ENCODE measurements at places on chromosomes 6 and 20.
A peak's percentile ranks its signal among the peaks of the same experiment; 100 is the strongest.

- no peak for DNase-seq
Measured at GRCh38 chr6:38436726-38437465, 202.8 kb downstream of the BTBD9 start.

DNA sequence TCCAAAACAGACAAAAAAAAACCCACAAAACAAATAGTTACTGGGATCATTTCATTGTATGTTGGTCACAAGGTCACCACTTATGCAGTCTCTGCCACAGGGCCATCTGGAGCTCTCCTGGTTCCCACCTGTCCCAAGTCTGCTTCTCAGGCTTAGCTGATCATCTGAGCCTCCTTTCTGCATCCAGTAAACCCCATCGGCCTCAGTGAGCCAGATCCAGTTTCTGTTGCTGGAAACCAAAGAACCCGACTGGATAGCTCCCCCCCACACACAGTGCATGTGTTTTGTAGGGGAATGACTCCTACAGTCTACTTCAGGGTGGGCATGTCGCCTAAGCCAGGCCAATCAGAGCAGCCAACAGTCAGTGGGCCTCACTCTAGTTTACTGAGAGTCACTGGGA is 233.3 kb downstream of the PREX1 start:
- no peak for DNase-seq

- no peak for DNase-seq
Measured at GRCh38 chr6:143185288-143185687, 124.6 kb downstream of the AIG1 start.

DNA sequence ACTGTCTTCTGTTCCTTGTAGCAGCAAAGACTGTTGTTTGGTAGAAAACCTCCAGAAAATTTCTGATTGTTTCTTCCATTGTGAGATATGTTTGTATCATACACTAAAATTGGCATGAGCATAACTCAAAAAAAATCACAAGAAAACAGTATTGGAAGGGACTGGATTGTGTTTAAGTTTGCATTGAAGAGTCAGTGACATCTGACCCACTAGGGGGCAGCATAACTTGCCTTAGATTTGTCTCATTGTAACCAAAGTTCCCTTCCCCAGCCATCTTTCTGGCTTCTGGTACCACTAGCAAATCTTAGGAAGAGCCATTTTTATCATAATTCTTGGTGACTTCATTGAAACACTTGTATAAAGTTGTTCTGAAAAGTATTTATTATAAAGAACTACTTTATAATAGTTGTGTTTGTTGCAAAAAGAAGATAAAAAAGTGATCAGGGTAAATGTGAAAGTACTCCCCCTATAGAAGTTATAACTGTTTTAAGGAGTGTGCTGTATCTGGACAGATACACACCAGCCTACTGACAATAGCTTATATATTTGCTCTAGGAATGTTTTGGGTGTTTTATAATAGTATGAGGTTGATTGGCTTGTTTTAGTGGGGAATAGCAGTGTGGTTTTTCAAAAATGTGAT is 7.7 kb downstream of the CSTF1 start:
- DNase-seq = peak; percentile 35

DNA sequence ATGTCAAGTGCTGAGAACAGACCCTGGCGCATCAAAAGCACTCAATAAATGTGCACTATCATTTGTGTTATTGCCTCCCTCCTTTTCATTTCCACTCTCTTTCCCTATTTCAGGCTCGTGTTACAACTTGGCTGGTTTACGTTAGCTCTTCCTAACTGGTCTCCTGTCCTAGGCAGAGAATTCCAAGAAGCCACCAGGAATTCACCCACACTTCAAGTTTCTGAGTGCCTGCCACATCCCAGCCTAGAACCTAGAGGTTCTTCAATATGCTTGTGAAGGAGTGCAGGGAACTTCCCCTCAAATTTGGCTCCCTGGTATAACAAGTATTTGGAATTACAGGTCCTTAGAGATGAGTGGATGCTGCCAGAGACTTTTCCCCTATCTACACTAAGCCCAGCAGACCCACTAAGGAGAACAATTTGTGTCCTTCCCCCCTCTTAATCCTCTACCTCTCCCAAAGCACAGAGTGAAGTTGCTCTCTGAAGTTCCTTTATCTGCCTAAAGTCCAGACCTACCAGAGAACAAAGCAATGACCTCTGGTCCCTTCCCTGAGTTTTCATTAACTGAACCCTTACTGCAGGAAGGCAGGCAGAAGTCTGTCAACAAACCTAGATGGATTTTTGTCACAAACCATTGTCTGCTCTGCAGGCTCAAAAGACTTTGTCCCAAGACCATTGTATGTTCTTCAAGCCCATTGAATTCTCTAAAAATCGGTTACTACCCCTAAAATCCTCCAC is 201.6 kb upstream of the JARID2 start:
- DNase-seq = no peak

- DNase-seq = no peak
Measured at GRCh38 chr6:169542491-169542890, 159.3 kb downstream of the WDR27 start.

DNA sequence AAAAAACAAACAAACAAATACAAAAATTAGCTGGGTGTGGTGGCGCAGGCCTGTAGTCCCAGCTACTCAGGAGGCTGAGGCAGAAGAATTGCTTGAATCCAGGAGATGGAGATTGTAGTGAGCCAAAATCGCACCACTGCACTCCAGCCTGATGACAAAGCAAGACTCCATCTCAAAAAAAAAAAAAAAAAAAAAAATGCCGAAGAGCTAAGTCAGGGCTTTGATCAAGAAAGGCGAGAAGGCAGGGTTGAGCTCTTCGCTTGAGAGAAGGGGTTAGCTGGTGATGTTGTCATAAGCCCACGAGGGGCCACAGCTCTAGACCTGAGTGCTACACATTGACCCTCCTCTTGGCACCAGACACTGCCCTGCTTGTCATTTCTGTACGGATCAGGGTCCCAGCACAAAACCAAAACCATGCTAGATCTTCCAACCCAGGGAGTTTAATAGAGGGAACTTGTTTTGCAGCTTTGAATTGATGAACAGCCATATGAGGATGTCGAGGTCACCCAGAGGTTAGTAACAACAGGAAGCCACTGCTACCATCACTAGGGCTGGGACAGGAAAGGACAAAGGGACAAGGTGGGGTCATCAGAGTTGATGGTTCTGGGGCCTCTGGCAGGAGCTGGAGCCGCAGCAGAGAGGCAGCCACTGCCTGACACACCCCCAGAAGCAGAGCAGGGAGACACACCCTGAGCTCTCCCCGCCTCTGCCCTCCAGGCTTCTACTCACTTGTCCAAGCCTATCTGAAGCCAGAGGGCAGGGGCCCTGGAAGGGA is 122.7 kb downstream of the SNX5 start:
- no peak for DNase-seq

DNA sequence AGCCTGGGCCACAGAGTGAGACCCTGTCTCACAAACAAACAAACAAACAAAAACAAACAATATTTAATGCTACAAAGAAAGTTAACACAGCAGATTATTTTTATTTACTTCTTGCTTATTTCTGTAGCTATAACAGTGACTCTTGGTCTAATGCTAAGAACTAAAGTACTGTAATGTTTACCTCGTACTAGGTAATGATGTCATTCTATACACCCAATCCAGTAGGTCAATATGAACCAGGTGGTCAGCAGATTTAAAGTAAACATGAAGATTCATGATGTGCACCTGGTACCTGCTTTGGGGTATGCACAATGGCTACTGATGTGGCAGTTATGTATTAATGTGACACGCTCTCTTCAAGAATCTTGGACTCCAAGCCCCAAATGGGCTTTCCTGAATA is 36.6 kb upstream of the CARMIL1 start:
- no peak for DNase-seq

DNA sequence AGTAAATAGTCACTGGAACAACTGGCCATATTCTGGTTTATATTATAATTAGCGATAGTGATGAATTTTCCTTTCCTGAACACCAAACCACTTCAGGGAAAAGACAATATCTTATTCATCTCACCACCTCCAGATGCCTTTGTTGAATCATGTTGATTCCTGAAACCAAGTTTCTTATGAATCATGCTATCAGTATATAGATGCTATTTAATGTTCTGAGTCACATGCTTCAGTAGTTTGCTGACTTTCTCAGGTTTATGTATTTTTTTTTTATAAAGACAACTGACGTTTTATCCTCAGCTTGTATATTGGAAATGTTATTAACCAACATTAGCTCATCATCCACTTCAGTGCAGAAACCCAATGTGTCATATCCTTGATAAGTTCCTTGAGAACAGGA is 710.2 kb upstream of the POU3F2 start:
- no peak for DNase-seq

- DNase-seq = no peak
Measured at GRCh38 chr6:166692723-166693302, 65.8 kb upstream of the RPS6KA2 start.

DNA sequence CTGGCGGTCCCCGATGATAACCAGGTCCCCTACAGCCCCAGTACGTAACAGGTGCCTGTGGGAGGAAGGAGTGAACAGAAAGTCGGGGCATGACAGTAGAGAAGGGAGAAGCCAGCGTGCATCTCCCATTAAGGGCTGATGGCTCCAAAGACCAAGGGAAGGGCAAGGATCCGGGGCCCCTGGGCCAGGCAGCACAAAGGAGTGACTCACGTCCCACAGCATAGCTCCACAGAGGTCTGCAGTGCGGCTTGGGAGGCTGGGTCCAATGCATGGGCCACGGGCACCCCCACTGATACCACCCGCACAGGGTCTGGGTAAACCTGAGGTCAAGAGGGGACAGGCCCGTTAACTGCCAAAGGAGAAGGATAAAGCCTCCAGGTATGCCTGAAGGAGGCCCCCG is 10.3 kb downstream of the AARS2 start:
- no peak for DNase-seq

- no peak for DNase-seq
Measured at GRCh38 chr6:151805286-151805840, 2.1 kb upstream of the ESR1 start.

- no peak for DNase-seq
Measured at GRCh38 chr20:24751551-24751950, 197.5 kb upstream of the CST7 start.

- no peak for DNase-seq
Measured at GRCh38 chr20:62367633-62368391, 700 bp upstream of the LAMA5 start.

DNA sequence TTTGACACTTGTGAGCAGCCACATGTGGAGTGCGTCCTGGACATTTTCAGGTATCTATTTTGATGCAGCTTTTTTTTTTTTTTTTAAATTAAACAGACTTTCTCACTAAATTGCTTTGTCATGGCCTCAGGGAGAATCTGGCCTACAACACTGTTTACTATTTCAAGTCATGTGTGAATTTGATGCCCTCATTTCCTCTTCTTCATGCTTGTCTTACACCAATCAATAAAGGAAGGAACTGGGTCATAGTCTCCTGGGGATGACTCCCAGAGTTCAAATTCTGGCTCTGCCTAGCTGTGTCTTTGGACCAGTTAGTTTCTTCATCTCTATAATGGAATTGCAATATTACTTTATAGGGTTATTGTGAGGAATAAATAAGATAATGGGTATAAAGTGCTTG is 554.1 kb downstream of the PRKN start:
- no peak for DNase-seq

DNA sequence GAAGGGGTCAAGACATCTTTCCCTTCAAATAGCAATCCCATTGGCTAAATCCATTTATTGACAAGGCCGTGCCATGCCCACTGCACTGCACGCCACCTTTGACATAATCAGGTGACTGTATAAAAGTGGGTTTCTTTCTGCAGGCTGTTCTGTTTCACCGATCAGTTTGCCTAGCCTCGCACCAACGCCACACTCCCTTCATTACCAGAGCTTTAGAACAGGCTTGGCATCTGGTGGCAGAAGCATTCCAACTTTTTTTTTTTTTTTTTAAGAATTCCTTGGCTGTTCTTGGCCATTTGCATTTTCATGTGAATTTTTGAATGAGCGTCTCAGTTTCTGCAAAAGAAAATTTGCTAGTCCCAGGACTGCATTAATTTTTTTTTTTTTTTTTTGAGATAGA is 78.1 kb downstream of the PPP1R3G start:
- no peak for DNase-seq

- no peak for DNase-seq
Measured at GRCh38 chr6:113616701-113617274, 240.4 kb upstream of the MARCKS start.

Data from stimulated activated CD4-positive, alpha-beta T cell treated with anti-CD3 and anti-CD28 coated beads, TNF-alpha, amount 100 ng/mL, for 1 hour (primary cell).